ENCODE measurements at places on chromosomes 4 and X.

GRCh38 chr4:108148316-108148715, 20.4 kb downstream of the LEF1 start:
- no peak for DNase-seq

GRCh38 chr4:110501826-110502225, 25.9 kb downstream of the ENPEP start:
- DNase-seq = no peak

DNA sequence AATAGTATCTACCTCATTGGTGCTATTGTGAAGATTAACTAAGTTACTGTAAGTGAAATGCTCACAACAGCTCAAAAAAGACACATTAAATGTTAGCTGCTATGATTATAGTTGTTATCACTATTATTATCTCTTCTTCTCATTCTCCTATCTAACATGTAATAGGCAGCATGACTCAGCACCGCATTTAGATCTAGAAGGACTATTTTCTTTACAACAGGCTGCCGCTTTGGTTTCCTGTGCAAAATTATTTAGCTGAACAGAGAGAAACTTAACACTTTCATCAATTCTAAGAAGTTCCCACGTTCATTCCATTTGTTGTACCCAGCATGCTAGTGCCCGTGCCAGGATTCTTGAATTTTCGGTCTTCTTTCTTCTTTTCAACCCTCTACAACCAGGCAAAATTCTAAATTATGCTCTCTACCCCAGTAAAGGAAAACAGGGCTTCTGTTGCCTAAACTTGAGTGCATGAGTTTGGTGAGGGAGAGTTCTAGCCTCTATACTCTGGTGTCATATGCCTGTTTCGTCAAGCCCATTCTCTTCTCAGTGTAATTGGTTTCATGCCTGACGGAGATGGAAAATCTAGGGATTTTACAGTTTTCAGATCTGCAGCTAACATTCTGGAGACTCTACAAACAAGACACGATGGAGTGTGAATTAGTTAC, 378.9 kb downstream of the PPP1R2C start:
- no peak for DNase-seq

DNA sequence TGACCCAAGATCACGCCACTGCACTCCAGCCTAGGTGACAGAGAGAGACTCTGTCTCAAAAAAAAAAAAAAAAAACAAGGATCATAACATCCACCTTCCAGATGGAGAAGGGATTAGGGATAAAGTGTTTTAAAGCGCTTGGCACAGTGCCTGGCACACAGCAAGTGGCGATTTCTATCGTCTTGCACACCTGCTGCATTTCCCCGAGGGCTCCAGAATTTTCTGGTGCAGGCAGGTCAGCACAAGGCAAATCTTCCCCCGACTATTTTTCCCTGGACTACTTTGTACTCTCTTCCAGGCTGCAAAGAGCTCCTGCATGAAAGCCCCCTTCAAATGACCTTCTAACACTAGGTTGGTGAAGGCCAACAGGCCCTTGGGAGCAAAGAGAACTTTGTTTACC, 57.3 kb downstream of the APBB2 start:
- no peak for DNase-seq

DNA sequence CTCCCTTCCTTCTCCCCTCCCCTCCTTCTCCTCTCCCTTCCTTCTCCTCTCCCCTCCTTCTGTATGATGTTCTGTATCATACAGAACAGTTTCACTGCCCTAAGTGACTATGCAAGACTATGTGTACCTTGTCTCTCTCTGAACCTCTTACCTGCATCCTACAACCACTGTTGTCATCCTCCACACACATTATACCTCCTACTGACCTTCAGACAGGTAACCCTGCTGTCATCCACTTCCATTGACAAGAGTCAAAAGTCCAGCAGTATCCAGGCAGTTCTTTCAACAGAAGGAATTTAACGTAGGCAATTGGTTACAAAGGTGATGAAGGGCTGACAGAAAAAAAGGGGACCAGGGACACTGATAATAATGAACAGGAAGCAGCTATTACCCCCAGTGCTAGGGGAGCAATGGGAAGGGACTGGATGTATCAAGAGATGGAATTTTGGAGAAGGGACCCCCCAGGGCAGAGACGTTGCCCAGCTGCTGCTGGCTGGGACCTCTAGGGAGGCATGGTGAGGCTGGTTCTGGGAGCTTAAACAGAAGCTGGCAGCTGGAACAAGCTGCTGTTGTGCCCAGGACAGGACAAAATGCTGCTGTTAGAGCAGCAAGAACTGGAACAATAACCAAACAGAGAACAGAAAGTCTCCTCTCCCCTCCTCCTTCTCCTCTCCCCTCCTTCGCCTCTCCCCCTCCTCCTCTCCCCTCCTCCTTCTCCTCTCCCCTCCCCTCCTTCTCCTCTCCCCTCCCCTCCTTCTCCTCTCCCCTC, 84.7 kb downstream of the DCTD start:
- DNase-seq = no peak

- no peak for DNase-seq
These were observed 11.5 kb downstream of the CLCN4 start for GRCh38 chrX:10168226-10168625.

GRCh38 chr4:13627178-13627605, 333 bp downstream of the BOD1L1 start:
- no peak for DNase-seq

- no peak for DNase-seq
These were observed 78.8 kb downstream of the FAM184B start for GRCh38 chr4:17702641-17703040.

GRCh38 chrX:133921764-133922389, 63.5 kb downstream of the GPC3 start:
- DNase-seq = no peak

DNA sequence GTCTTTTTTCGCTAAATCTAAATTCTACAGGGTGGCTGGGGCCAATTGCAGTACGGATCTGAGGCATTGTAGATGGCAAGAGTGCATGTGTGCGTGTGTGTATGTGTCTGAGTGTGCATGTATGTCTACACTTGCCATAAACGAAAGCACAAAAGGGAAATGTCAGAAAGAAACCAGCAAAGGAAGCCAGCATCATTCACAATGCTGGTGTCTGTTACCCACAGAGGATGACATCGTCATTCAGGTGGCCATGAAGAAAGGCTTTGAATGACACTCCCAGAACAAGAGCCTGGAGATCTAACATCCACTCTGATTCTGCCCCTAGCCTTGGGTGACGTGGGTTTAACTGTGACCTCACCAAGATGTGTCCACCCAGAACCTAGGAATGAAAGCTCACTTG, 124.6 kb downstream of the DHRSX start:
- no peak for DNase-seq

- DNase-seq = no peak
These were observed 389.4 kb downstream of the GALNTL6 start for GRCh38 chr4:172202480-172203076.

DNA sequence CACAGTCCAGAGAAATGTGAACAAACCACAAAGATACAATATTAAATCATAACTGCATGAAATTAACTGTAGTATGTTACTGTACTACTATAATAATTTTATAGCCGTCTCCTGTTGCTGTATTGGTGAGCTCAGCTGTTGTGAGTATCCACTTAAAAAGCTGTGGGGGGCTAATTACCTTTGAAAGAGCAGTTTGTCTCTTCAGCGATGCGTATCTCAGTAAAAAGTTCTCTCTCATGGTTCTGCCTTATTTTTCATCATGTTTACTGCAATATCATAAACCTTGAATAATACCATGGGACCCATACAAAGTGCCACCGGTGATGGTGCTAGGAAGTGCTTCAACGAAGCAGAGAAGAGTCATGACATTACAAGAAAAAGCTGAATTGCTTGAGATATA, 8.4 kb upstream of the MSMO1 start:
- no peak for DNase-seq

GRCh38 chr4:101027721-101028120, 319.6 kb downstream of the PPP3CA start:
- DNase-seq = no peak

DNA sequence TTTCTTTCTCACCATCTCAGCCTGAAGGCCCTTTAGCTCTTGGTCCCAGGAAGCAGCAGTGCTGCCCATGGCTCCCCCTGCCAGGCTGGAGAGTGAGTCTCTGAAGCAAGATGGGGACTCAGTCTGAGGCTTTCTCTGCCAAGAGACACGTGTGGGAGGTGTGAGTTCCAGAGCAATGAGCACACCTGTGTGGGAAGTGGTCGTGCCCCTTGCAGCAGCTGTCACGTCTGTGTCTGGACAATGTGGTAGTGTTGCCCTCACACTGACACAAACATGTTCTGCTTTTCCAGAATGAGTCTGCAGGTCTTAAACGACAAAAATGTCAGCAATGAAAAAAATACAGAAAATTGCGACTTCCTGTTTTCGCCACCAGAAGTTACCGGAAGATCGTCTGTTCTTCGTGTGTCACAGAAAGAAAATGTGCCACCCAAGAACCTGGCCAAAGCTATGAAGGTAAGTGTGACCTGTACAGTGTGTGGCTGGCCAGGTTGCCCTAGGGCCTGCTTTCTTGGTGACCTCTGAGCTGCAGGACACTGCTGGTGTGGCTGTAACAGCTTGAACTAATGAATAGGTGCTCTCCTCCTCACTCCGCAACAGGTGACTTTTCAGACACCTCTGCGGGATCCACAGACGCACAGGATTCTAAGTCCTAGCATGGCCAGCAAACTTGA, 1.9 kb downstream of the TACC3 start:
- DNase-seq = no peak

- DNase-seq = peak; percentile 9
These were observed 56.3 kb upstream of the DCTD start for GRCh38 chr4:182973511-182973911.

- no peak for DNase-seq
These were observed 44.4 kb downstream of the UGT2A3 start for GRCh38 chr4:68907245-68907644.

DNA sequence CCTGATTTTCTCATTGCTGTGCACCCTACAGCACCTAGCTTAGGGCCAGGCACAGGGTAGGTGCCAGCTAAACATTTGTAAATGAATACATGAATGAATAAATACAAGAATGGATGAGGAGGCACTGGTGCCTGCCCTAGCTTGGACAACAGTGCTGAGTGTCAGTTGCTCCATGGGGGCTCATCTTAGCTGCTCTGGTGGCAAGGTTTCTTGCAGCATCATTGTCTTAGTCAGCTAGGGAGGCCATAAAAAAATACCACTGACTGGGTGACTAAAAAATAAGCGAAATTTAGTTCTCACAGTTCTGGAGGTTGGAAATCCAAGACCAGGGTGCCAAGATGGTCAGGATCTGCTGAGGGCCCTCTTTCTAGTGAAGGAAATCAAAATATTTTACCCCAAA, 31.2 kb downstream of the TMEM31 start:
- DNase-seq = no peak

GRCh38 chr4:71406459-71406963, 67.7 kb downstream of the SLC4A4 start:
- no peak for DNase-seq

- DNase-seq = no peak
These were observed at the start of gene CCKAR for GRCh38 chr4:26490111-26490959. Gene CCKAR (minus strand): TSS chr4:26490484. CDS start chr4:26490267, 217 bp downstream.

- no peak for DNase-seq
These were observed 186.7 kb upstream of the NOCT start for GRCh38 chr4:138828926-138829325.

GRCh38 chrX:43474321-43474720, 181.8 kb upstream of the MAOA start:
- no peak for DNase-seq

GRCh38 chr4:55993994-55994663, 45.4 kb downstream of the CEP135 start:
- no peak for DNase-seq

DNA sequence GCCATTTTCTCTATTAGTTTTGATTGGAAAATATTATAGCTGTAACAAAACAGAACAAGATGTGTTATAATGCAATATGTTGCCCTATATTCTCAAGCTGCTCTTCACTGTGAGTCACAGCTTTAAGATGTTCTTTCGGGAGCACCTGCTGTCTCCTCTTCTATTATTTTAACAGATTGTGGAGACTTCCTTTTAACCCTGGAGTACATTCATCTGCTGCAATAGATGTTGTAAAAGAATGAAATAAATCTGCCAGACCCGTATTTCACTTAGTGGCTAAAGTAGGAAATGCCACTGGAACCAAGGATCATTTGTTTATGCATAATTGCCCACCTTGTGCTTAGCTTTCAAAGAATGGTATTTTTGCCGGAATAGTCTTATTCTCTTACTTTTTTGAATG, 11.1 kb downstream of the LSM6 start:
- no peak for DNase-seq

DNA sequence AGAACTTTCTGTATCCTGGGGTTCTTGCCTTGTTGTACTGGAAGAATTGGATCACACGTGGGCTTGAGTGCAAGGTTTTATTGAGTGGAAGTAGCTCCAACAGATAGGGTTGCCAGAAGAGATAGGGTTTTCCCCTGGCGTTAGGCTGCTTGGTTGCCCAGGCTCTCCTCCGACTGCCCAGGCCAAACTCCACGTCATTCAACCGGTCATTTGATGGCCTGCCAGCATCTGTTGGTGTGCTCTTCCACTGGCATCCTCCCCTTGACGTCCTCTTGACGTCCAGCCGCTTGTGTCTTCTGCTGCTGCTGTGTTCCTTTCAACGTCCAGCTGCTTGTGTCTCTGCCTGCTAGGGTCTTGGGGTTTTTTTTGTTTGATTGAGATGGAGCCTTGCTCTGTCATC, 340.3 kb upstream of the ZCCHC13 start:
- DNase-seq = no peak

- no peak for DNase-seq
These were observed 97.6 kb upstream of the IRS4 start for GRCh38 chrX:108833993-108834392.

GRCh38 chr4:41620594-41621256, 82.8 kb downstream of the LIMCH1 start:
- DNase-seq = no peak

- no peak for DNase-seq
These were observed 44.2 kb downstream of the JAKMIP1 start for GRCh38 chr4:6155996-6156750.

GRCh38 chr4:166777760-166778159, 456.5 kb downstream of the SPOCK3 start:
- no peak for DNase-seq

GRCh38 chr4:145565328-145565727, 53.9 kb upstream of the MMAA start:
- DNase-seq = no peak

GRCh38 chr4:52655506-52655905, 3.6 kb downstream of the USP46 start:
- no peak for DNase-seq

DNA sequence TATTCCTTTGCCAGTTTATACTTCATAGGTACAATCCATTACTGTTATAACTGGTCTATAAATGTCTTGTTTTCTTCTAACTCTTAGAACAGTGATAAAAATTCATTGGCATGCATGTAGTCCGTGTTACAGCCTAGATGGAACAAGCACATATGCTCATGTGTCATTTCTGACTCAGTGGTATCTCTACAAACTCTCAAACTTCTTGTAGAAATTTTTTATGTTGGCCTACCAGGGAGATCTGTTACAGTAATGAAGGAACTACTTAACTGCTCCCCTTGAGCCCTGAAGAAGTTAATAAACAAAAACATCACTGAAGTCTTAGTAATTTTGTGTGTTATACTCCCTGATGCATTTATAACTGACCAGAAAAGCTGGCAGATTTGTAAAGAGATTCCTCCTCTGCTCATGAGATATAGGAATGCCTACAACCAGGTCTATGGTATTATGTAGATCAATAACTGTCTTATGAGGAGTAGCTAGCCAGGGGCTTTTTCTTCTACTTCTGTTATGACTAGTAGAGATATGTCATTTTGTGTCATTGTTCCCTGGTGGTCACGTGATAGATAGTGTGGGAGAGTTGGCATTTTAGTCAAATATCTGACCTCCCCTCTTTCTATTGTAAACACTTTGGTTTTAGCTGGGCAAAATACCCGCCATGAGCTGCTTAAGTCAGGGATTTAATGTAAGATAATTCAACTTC, 53.7 kb upstream of the FAAH2 start:
- DNase-seq = no peak

GRCh38 chrX:66030505-66031317, 9.2 kb downstream of the VSIG4 start:
- DNase-seq = no peak
